Midbrain (tissue), 1 donor: ENCODE measurements at places on chromosomes 1 and 21.

- DNase-seq, result no peak
Measured at GRCh38 chr21:43758811-43759210, 17.3 kb downstream of the CSTB start.

GRCh38 chr1:203776636-203777035, 11.7 kb downstream of the LAX1 start:
- peak; percentile 66 for DNase-seq

- no peak for DNase-seq
Measured at GRCh38 chr1:172727275-172727857, 68.5 kb downstream of the FASLG start.

DNA sequence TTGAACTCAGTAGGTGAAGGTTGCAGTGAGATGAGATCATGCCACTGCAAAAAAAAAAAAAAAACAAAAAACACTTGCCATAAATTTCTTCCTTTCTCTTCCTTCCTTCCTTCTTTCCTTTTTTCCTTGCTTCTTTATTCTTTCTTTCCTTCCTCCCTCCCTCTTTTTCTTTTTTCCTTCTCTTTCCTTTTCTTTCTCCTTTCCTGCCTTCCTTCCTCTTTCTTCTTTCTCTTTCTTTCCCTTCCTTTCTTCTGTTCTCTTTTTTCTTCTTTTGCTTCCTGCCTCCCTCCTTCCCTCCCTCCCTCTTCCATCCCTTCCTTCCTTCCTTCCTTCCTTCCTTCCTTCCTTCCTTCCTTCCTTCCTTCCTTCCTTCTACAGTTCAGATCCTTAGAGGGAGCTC, 71.2 kb downstream of the LYPLAL1 start:
- no peak for DNase-seq

- no peak for DNase-seq
Measured at GRCh38 chr1:118627435-118627834, 360.7 kb downstream of the TBX15 start.

- DNase-seq, result peak; percentile 64
Measured at GRCh38 chr1:181089676-181090544, 1.4 kb downstream of the IER5 start.

DNA sequence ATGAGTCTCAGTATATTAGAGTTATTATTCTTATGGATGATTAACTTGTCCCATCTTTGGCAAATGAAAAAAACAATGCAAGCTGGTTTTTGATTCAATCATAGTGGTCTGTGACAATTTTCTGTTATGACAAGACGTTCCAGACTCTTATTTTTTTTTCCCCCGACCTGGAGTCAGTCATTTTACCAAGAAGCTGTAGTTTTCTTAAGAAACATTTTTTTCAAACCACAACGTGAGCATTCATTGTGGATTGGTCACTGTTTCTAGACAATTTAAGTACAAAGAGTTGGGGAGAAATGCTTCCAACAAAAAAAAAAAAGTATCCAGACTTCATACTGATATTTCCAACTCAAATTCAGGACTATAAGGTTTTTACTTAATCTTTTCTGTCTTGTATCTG, 8.0 kb upstream of the ANGPTL3 start:
- no peak for DNase-seq

GRCh38 chr1:56626546-56626945, 18.6 kb upstream of the PRKAA2 start:
- no peak for DNase-seq

- no peak for DNase-seq
Measured at GRCh38 chr1:111649648-111650047, 30.1 kb downstream of the RAP1A start.

GRCh38 chr1:29858646-29859045, 622.3 kb downstream of the PTPRU start:
- no peak for DNase-seq

GRCh38 chr21:44079446-44079845, 27.8 kb upstream of the PWP2 start:
- DNase-seq, result no peak

- no peak for DNase-seq
Measured at GRCh38 chr1:160521554-160521953, 1.5 kb downstream of the SLAMF6 start.

GRCh38 chr1:51651552-51651942, 34.7 kb downstream of the OSBPL9 start:
- DNase-seq, result no peak

- DNase-seq, result no peak
Measured at GRCh38 chr1:63601463-63601862, 8.3 kb downstream of the PGM1 start.

- DNase-seq, result no peak
Measured at GRCh38 chr1:116460261-116460660, 87.2 kb downstream of the ATP1A1 start.

GRCh38 chr1:12528021-12528852, 89.8 kb downstream of the DHRS3 start:
- DNase-seq, result peak; percentile 16

DNA sequence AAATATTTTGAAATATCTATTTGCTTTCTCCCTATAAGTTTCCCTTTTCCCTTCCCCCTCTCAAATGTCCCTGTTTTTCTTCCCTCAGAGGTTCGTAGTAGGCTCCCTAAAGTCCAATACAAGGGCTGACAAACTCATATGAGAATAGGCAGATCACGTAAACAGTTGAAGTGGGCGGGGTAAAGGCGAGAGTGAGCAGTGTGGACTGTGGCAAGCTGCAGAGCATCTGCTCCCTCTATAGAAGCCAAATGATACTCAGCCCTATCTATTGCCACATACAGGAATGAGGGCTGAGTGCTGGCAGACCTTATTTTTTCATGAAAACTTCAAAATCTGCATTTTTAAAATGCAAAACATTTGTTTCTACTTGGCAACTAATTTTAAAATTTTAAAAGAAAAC, 26.3 kb downstream of the PRDX6 start:
- no peak for DNase-seq

DNA sequence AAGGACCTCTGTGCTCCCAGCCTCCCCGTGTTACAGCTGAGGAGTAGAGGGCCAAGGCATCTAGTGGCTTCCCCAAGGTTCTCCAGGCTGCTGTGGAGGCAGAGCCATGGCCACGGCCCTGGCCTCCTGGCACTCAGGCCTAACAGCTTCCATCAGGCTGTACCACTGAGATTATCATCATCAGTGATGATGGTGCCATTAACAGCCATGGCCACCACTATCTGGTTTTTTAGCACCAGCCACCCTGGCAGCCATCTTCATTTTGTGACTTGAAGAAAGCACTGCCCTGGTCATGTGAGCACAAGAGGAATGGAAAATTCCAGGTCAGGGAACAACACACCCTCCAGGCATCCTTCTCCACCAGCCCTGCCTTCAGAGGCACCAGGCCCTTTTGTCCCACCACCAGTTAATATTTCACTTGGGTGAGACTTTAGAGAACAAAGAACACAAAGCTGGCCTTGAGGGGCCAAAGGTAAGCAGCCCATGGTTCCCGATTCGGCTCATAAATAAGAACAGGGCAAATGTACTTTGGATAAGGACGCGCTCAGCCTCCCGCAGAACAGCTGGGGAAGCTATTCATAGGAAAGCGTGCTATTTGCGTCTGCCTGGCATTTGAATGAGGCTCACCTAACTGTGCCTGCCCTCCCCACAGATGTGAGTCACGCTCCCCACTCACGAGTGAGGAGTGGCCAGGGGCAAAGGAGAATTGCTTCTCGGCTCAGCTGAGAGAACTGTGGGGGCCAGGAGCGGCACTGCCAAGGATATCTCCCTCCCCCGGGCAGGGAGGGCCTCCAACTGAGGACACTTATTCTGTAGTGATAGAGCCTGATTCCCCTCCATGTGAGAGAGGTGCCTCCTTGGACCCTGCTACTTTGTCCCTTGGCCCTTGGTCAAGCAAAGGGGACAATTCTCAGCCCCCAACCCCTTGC, 95.6 kb downstream of the CD58 start:
- DNase-seq, result no peak

DNA sequence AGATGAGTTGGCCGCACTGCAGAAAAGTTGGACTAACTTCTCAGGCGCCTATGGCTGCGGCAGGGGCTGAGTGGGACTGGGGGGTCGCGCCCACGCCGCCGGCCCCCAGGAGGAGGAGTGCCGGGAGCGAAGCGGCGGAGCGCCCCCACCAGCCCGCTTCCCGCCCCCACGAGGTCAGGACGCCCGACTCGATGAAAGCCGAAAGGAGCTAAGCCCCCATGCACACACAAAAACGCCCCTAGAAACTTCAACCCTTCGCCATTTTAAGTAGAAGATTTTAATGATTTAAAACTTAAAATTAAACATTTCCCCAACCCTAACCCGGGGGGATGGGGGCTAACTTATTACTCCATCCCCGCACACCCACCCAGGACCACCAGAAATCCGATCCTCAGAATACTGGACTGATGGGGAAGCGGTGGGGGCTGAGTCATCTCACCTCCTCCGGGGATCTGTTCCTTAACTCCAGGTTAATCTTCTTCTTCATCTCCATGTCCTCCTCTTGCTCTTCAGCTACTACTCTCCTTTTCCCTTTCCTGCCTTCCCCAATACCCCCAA, 539 bp downstream of the ANP32E start:
- no peak for DNase-seq

DNA sequence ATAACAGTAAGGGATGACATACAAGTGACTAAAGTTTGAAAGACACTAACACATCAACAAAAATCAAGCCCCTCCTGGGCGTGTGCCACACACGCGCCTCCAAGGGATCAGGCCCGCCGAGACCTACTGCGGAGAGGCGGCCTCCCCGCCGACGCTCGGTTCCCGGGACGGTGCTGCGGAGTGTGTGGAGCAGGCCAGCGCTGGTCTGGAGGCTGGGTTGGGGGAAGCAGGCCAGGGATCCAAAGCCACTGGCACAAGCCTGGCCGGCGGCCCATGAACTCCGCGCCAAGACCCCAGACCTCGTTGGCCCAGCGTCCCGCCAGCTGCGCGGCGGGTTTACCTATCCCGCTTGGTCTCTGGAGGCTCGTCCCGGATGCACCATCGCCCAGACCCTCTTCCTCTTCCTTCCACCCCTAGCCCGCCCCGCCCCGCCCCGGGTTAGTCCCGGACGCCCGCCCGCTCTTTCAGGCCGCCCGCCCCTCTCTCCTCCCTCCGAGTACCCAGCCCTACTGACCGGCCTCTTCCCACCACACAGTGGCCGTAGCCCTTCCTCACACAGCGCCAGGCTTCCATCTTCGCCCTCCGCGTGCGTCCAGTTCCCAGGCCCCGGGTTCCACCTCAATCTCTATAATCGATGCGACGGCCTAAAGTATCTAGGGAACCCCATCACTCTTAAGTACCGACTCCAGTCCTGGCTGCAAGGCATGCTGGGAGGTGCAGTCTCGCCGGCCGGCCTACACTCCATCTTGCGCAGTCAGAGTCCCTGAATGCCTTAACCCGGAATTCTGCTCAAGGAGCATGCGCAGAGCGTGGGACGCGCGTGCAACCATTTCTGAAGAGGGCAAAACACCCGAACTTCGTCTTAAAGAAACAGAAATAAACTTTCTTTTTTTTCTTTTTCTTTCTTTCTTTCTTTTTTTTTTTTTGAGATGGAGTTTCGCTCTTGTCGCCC, at the start of gene ANGEL2:
TSS of gene ANGEL2 (minus strand) at position 769 of the 952 bp plus-strand sequence. CDS start at position 573, 196 bp downstream.
- peak; percentile 97 for DNase-seq

DNA sequence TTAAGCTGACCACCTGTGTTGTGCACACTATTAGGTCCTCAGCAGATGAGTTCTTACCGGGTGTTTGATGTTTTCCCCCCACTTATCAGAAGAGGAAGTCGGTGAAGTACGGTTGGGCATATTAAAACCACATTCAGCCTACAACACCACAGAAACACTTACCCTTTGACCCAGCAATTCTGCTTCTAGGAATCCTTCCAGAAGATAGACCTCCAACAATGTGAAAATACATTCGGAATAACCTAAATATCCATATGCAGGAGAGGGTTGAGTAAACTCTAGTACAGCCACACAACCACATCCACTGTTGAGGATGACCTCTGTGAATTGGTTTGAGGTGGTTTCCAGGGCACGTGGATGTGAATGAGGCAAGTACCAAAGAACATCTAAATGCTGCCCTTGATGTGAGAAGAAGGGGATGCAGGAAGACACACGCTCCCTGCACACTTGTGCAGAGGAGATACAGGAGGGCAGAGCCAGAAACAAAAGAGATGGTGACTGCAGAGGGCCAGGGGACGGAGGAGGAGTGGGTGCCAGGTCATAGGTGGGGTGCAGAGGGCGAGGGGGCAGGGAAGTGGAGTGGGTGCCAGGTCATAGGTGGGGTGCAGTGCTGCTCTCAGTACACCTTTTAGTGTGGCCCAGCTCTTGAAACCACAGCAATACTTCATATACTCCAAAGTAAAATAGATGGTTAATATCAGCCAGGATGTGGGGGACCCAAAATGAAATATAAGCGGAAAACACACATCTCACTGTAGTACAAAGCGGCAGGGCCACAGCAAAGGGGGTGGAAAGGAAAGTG, 12.8 kb downstream of the ADARB1 start:
- no peak for DNase-seq

- no peak for DNase-seq
Measured at GRCh38 chr1:231918239-231919015, 291.8 kb downstream of the DISC1 start.

GRCh38 chr1:151790940-151791651, 796 bp upstream of the TDRKH start:
- DNase-seq, result no peak

- no peak for DNase-seq
Measured at GRCh38 chr1:66628926-66629325, 95.0 kb downstream of the SGIP1 start.

GRCh38 chr1:9649769-9650168, 1.8 kb upstream of the PIK3CD start:
- DNase-seq, result no peak

DNA sequence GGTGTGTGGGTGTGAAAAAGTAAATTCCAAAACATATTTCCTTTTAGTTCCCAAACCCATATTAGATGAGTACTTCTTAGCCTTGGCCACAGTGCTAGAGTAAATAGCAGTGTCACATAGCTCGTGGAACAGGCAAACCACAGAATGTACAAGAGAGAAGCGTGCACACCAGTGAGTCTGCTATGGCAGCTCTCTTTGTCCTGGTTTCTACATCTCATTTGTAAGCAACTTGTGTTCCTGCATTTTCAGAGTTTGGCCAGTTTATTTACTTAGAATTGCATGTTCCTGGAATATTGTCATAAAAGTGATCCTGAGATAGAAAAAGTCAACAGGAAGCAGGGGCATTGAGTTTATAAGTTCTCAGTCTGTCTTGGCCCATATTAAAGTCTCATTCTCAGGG, 142.1 kb downstream of the DHRS3 start:
- DNase-seq, result no peak

GRCh38 chr1:207847116-207847515, 63.8 kb downstream of the CD34 start:
- DNase-seq, result no peak

DNA sequence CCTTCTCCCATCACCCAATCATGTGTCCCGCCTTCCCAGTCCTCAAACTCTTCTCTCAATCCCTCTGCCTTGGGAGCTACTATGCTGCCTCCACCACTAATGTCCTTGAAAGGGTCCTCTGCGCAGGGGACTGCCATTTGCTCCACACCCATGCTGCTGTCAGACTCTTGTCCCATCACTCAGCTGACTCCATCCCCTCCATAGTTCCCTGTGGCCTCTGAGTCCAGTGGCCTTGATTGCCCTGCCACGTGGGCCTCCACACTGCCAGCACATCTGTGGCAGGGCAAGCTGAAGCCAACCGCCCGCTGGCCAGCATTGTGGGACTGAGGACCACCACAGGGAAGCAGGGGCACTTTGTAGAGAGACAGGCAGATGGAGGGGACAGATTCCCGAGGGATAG, 1.3 kb upstream of the TNNT2 start:
- no peak for DNase-seq

GRCh38 chr21:21102896-21103295, 104.7 kb downstream of the NCAM2 start:
- peak; percentile 63 for DNase-seq
